Stimulated activated CD4-positive, alpha-beta T cell treated with anti-CD3 and anti-CD28 coated beads, Interleukin-15, amount 100 ng/mL, for 1 hour (primary cell): ENCODE measurements at places on chromosomes 7 and 10.
A peak's percentile ranks its signal among the peaks of the same experiment; 100 is the strongest.

DNA sequence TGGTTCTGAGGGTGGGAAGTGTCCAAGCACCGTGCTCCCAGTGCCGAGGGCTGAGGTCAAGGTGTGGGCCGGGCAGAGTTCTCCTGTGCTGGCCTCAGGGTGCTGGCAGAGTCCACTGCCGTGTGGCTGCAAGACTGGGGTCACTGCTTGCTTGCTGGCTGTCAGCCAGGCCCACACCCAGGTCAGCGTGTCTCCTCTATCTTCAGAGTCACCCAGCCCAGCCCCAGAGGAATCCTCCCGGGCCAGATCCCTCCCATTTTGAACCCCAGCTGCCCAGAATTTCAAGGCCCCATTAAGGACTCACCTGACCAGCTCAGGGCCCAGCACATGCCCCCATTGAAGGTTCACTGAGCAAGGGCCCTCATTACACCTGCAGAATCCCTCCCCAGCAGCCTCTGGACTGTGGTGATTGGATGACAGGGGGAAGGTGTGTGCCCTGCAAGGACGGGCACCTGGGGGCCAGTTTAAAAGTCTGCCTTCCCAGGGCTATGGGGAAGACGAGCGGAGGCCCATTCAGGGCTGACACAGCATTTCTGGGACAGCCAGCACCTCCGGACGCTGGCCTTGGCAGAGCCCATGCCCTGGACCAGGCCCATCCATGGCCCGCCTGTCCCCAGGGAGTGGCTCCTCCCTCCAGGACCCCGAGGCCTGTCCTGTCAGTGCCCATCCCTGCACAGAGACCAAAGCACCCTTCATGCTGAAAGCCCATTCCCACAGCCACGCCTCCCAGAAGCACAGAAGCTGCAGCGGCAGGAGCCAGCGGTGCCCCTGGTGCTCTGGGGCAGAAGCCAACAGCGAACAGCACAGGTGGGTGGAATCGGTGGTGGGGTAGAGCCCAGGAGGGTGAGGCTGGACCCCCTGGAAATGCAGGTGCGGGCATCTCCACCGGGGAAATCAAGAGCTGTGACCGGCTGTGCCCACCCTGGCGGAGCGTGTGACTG is 45.1 kb upstream of the PPP2R2D start:
- no peak for DNase-seq

DNA sequence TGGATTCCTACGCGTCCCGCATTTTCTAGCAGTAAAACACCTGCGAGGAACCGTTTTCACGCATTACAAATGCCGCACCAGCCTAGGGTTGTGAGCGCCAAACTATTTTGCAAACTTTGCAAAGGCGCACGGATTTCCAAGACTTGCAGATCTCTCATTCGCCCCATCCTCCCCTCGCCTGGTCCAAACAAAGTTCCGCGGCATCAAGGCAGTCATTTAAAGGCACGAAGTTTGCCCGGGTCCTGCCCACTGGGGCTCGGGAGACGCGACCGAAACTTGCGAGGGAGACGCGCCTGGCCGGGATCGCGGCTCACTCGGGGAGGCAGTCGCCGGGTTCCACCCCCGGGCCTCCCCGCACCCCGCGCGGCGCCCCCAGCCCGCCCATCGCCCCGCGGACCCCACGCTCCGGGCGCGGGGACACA is 613 bp downstream of the USP6NL start:
- peak; percentile 10 for DNase-seq

DNA sequence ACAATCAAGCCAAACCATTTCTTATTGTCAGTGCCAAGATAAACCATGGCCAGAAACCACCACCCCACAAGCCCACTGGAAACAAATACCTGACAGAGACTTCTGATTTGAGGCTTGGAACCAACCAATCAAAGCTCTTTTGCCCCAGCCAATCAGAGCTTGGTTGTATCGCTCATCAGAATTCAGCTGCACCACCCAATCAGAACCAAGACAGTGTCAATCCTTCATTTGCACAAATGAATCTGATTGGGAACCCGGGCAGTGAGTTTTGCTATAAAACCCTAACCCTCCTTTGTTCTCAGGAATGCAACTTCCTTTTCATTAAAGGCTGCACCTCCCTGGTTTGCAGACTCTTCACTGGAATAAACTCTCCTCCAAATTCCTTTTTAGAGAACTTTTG is 87.4 kb downstream of the ELAPOR2 start:
- no peak for DNase-seq

DNA sequence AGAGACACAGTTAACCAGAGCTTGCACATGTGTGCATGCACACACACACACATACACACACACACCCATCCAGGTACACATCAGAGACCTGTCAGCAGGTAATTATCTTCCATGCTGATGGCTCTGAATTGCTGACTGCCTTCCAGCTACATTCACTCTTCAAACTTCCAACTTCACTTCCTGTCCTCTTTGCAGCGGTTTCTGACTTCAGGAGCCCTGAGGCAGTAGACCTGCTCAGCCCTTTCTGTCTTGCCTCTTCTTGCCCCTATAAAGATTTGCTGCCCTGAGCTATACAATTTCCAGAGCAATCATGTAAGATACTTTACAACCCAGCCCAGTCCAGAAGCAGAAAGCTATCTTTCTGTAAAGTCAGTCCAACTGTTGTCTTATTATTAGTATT is 310.2 kb downstream of the FGFR2 start:
- no peak for DNase-seq

DNA sequence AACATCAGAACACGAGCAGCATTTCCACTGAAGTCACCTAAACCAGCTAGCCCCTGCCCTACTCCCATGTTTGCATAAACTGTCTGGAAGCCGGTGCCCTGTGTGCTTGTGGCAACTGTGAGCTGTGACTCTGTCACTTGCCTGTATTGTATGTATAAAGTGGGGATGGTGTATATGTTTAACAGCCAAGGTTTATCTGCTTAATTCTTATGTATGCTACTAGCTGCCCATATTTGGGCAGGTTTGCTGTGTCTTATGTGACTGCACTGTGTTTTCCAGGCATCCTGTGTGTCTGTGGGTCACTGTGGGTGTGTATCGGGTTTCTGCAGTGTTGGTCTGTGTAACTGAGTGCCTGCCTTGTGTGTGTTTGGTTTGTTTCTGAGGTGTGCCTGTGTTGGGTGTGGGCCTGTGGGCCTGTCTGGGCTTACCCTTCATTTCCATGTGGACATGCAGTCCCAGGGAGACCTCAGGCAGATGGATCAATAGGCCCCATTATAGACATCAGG is 9.3 kb downstream of the LBX1 start:
- DNase-seq: no peak

GRCh38 chr7:3013975-3014792 is 29.5 kb downstream of the CARD11 start:
- DNase-seq: no peak

DNA sequence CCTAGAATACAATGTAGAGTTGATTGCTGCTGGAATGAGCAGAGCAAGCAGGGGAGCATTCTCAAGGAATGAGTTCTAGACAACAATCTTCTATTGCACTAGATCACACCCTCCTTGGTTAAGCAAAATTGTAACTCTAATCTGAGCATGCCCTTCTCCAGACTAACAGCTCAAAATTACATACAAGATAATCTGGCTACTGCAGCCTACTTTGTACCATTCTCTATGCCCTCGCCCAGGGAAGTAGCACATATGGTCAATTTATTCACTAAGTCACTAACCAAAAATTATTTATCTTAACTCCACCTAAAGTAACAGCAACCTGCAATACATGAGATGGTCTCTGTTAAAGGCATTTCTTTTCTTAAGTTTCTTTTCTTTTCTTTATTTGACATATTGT is 42.5 kb upstream of the KCTD7 start:
- no peak for DNase-seq

DNA sequence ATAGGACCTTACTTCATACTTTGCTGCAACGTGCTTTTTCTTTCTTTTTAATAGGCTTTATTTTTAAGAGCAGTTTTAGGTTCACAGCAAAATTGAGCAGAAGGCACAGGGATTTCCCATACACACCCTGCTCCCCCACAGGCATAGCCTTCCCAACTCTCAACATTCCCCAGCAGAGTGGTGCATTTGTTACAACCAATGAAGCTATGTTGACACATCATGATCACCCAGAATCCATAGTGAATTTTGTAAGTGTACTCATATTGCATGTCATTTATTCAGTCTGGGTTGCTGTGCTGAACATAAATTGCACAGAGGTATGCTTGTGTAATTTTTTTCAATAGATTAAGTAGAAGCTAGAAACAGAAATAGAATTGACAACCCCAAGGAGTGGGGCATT is 327.3 kb downstream of the INHBA start:
- DNase-seq: no peak

GRCh38 chr10:35075228-35075627 is 14.9 kb downstream of the CUL2 start:
- no peak for DNase-seq

DNA sequence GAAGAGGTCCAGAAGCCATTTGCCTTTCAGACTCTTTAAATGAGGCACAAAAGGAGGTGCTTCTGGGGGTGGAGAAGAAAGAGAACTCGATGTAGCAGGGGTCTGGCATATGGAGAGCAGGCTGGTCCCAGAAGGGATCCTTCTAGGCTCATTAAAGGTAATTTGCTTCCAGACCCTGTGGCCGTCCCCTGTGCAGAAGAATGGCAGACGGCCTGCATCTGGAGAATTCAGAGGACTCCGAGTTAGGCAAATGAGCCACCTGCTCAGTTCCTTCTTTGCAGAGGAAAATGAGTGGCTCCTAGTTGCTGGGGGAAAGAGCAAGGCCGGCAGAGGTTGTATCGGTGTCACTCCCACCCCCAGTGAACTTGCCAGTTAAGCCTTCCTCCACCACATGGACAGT is 73.8 kb upstream of the FAM180A start:
- DNase-seq: no peak

DNA sequence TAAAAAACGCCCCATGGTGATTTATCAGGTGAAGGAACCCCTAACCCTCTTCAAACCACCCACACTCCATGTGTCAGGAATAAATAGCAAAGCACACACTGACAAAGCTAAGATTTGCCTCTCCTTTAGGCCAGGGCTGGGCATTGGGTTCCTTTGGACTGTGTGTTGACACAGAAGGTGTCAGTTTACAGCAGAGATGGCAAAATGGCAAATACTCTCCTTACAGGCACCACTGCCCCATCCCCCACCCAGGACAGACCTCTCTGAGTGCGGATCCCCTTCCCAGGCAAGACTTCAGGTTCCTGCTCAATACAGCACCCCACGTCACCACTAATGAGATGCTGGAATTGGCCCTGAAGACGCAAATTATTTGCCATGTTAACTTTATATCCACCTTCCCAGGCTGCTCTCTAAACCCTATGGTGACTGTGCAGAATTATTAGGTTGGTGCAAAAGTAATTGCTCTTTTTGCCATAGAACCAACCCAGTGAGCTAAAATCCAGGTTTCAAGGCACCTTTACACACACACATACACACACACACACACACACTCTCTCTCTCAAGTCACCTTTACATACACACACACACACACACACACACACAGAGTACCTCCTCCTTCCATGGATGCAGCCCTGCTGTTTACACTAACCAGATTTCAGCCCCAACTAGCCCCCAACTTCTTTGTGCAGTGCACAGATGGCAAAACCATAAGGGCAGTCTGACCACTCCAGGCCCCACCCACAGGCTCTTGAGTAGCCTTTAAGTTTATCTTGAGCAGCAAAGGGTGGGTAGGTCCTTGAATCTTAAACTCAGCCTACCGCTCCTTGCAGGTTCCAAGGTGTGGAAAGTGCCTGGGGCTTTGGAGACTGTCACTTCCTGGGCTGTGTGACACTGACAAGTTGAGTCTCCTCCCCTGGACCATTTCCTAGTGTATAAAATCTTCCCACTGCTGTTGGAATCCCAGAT is 4.0 kb upstream of the ZCCHC24 start:
- no peak for DNase-seq

DNA sequence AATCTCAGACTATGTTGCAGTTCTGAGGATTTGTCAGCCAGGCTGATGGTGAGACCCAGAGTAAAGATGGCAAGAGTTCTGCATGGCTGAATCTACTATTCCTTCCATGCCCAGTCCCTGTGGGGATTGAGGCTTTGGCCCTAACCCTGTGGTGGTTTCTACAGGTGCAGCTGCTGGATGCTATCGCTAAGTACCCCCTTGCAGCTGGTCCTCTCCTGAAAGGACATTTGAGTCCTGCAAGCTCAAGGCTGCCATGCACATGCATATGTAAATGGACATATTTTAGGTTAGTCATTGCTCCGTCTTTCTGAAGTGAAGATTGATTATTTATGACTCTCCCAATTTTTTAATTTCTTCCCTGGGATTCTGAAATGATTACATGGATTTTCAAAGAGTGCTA is 1122.2 kb upstream of the CELF2 start:
- DNase-seq: no peak

GRCh38 chr10:13503745-13504463 is 24.9 kb downstream of the BEND7 start:
- DNase-seq: no peak

GRCh38 chr7:7183061-7183837 is 905 bp downstream of the C1GALT1 start:
- DNase-seq: peak; percentile 32

DNA sequence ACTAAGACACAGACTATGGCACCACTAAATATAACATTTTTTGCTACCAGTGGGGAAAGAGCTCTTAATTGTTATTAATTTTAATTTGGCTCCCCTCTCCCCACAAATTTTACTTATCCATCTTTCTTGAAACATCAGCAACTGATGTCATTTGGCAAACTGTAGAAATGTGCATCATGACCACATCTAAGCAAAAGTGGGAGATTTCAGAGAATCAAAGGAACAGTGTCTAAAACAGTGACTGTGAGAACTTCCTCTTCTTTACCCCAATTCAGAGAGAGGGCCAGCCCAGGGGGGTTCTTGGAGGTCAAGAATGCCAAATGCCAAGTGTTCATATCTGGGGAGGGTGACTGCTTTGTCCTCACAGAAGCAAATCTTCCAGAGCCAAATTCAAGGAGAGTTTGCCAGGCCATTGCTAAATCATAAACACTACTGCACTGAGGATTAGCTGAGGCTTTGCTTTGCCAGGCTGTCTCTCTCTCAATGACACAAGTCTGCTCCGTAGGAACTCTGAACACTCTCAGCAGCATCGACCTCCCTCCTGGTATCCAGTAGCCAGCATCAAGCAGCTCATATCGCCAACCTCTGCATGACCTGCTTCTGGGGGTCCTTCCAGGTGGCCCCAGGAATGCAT is 65.6 kb downstream of the ITIH5 start:
- DNase-seq: no peak

DNA sequence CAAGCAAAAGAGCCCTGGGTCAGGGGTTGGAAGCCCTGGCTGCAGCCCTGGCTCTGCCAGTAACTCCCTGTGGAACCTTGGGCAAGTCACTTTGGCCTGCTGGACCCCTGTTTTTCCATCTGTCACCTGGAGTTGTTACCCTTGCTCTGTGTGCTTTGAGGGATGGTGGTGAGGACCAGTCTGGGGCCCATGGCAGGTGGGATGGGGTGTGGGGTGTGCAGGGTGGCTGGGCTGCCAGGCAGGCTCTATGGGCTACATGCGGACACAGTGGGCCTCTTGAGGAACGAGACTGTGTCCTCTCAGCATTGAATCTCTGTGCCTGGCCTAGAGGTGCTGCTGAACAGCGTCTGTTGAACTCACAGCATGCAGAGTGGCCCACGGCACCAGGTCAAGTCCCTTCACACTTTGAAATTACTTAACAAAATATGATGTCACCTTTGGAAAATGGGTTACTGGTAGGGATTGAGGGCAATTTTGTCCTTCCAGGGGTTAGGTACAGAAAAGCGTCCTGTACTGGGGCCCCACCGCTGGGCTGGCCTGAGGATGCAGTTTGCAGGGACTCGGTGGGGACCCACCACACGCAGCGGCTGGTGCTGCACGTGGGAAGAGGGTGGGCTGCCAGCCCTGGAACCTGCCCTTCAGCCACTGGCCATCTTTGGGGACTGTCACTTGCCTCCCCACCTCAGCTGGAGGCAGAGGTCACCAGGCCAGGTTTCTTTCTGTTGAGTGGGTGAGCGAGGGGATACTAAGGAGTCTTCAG is 45.3 kb downstream of the PRF1 start:
- DNase-seq: no peak

GRCh38 chr10:96482815-96483588 is 30.7 kb downstream of the TLL2 start:
- DNase-seq: no peak
